ENCODE measurements at places on chromosomes 13 and 19. TPM values are rescaled to one million over a fixed set of nuclear protein-coding genes. Genes with fewer than 3 reads are reported as not detected.

DNA sequence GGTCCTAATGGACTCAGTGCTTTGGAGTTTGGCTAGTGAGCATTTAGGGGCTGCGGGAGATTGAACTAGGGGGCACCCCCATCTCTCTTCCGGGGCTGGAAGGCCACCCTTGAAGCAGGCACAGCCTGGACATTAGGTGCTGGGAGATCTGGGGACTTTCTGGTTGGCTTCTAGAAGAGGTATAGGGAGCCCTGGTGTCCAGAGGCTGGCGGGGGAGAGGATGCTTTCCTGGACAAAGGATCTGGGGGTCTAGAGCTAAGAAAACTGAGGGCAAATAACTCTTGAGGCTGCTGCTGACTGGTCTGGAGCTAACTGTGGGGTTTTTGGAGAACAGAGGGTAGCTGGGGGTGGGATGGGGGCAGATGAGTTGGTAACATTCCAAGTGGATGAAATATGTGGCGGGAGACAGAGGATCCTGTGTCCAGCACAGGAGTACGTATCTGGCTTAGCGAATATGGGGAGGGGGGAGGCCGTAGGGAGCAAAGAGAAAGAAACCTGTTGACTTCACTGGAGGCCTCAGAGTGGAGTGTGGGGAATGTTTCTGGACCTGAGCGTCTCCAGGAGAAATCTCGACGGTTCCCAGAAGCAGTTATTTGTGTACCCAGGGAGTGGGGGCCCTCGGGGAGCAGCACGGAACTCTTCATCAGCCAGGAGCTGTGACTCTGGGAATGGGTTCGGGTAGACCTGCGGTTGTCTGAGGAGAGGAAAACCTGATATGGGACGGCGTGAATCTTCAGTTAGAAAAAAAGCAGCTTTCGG is 1.4 kb downstream of the HNRNPUL1 start:
- no peak for DNase-seq

DNA sequence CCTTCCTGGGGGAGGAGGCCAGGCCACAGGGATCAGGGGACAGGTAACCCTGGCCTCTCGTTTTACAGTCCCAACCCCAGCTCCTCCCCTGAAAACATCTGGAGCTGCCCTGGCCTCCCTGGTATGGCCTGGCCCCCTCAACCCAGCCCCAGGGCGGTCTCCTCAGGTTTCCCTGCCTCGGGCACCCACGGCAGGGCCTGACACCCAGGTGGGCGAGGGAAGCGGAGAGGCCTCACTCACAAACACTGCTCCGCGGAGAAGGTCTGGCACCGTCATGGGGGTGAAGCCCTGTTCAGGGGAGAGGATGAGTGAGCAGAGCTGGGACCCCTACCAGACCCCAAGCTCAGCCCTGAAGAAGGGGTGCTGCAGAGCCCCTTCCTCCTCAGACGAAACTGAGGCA is 6.5 kb upstream of the CCER2 start:
- no peak for DNase-seq

- peak; percentile 33 for DNase-seq
These were observed 6.5 kb downstream of the UNC13A start for GRCh38 chr19:17681505-17682125.

The EMC10 gene
- 84.4 TPM for total RNA-seq

GRCh38 chr13:39531646-39532045 is 71.3 kb downstream of the LHFPL6 start:
- no peak for DNase-seq

- no peak for DNase-seq
These were observed 233.6 kb downstream of the SLITRK6 start for GRCh38 chr13:85565652-85566051.

The SNRPD2 gene
- 395 TPM for total RNA-seq

GRCh38 chr19:14177496-14178074 is 28.4 kb downstream of the ADGRL1 start:
- no peak for DNase-seq

Measured in naive thymus-derived CD8-positive, alpha-beta T cell (primary cell).